ENCODE measurements at places on chromosomes 2 and 18.

GRCh38 chr2:180110469-180110868, 103.4 kb upstream of the CWC22 start:
- H3K27me3 ChIP-seq = peaks cover 3% of the 10 kb centered on the region
- H3K4me1 ChIP-seq = peaks cover 5% of the 10 kb centered on the region
- H3K4me3 ChIP-seq = no peak overlapping the region
- H3K36me3 ChIP-seq = no peaks in the 10 kb centered on the region
- DNase-seq = no peak

DNA sequence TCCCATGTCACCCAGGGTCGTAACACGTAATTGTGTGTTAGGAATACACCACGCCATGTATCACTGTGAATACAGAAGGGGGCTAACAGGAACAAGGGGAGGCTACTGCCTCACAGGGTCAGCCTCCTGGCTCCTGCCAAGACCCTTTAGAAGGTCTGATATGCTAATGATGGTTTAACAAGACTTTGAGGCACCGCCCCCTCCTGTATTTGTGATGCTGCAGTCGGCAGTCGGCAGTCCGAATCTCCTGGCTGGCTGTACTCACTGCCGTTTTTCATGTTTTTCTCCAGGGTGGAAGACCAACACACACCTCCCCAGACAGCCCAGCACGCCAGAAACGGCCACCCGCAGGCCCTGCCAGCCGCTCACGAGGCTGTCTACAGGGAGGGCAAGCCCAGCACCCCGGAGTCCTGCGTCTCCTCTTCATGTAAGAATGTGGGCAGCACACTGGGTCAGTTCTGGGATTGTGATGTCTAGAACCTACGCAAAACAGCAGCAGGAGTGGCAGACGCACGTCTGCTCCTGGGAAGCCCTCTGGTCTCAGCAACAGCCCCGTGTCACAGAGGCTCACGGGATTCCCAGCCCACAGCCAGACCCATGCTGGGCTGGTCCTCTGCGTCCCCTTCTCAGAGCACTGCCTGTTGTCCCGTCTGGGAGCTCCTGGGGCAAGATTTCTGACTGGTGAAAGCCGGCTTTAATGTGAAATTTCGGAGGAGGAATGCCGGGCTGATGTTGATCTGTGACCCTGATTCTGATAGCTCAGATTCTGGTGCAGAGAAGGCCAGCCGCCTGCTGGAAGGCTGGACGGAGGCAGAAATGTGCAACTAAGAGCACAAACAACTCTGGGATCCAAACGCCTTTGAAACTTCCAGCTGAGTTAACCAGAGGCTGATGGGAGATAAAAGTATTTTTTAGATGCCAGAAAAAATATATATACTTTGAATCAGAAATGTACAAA, 39.7 kb upstream of the B3GNT7 start:
- DNase-seq = no peak
- H3K27ac ChIP-seq = no peak overlapping the region
- peaks cover 4% of the 10 kb centered on the region for H3K36me3 ChIP-seq
- peaks cover 15% of the 10 kb centered on the region for H3K4me1 ChIP-seq
- no peaks in the 10 kb centered on the region for H3K27me3 ChIP-seq

- DNase-seq = no peak
- H3K4me3 ChIP-seq = no peak overlapping the region
- H3K36me3 ChIP-seq = peaks cover 6% of the 10 kb centered on the region
- peaks cover 7% of the 10 kb centered on the region for H3K4me1 ChIP-seq
- H3K27ac ChIP-seq = peak overlapping the region; percentile 61
These were observed 199.7 kb downstream of the TNS1 start for GRCh38 chr2:217802876-217803652.

- H3K27ac ChIP-seq = no peak overlapping the region
- DNase-seq = peak; percentile 2
- H3K36me3 ChIP-seq = no peaks in the 10 kb centered on the region
- H3K4me1 ChIP-seq = peaks cover 18% of the 10 kb centered on the region
- H3K27me3 ChIP-seq = peaks cover 17% of the 10 kb centered on the region
These were observed 222.2 kb downstream of the MYCN start for GRCh38 chr2:16162491-16163040.

DNA sequence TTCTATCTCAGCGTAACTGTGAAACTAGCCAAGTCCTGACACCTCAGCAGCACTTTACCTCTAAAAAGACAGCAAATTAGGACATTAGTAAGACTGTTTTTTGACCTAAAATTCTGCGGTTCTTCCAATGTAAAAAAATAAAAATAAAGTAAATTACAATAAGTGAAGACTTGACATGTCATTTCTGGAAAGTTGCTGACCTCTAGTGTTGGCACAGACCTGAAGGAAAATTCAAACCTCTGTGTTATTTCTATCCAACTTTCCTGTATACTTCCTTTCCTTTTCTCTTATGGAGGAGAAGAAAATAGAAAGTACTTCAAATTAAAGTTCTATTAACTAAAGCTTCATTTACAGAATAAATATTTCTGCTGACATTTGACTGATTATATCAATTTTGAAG, 110.6 kb downstream of the TMEM182 start:
- H3K36me3 ChIP-seq = no peaks in the 10 kb centered on the region
- H3K4me1 ChIP-seq = no peaks in the 10 kb centered on the region
- no peak overlapping the region for H3K27ac ChIP-seq
- no peak overlapping the region for H3K4me3 ChIP-seq
- no peaks in the 10 kb centered on the region for H3K27me3 ChIP-seq

- peak overlapping the region; percentile 26 for H3K27ac ChIP-seq
- H3K36me3 ChIP-seq = no peaks in the 10 kb centered on the region
- H3K4me3 ChIP-seq = peak overlapping the region; percentile 13
These were observed 39.0 kb downstream of the EEF1B2 start for GRCh38 chr2:206198677-206199076.

Measured in type B pancreatic cell (in vitro differentiated cells).